ENCODE measurements at places on chromosomes 4 and X. TPM values are rescaled to one million over a fixed set of nuclear protein-coding genes. Genes with fewer than 3 reads are reported as not detected.
A peak's percentile ranks its signal among the peaks of the same experiment; 100 is the strongest.

GRCh38 chrX:107753187-107753586 lies 22.4 kb downstream of the TSC22D3 start:
- DNase-seq = no peak

Gene MED14
- 71.3 TPM for total RNA-seq

GRCh38 chr4:3827616-3828492 lies 61.7 kb downstream of the ADRA2C start:
- DNase-seq = no peak

GRCh38 chr4:21992330-21992729 lies 43.8 kb upstream of the KCNIP4 start:
- no peak for DNase-seq

DNA sequence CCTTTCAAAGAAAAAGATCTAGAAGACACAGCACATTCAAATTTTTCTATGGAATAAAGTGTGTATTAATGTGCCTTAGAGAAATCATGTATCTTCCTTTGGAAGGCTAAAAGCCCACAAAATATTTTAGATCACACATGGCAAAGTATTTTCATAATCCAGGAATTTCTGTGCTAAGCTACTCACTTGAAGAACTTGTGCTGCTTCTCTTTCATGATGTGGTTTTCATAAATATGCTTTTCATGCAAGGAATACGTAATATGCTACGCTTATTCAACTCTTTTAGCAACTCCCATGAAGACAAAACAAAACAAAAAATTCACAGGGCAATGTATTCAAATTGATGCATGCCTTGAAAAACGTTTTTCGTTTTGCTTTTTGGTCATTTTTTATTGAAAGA lies 125.6 kb downstream of the ARHGAP24 start:
- no peak for DNase-seq

DNA sequence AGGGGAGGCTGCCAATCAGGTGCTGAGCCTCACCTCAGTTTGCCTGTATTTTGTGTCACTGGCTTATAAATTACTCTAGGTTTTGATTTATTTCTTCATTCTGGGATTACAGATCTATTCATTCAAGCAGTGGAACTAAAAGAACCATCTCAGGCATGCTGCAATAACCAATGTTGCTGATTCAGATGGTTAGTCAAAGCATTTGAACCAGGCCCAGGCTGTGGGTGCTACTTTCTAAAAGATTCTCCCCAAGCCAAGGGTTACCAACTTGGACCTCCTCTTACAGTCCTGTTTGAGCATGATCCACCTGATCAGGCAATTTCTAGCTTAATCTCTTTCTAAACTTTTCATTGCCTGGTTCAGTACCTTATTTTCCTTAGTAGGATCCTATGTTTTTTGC lies 67.2 kb downstream of the TMEM131L start:
- DNase-seq = no peak

Gene SAT1
- 160 TPM for total RNA-seq

Gene NEIL3
- 18.7 TPM for total RNA-seq

DNA sequence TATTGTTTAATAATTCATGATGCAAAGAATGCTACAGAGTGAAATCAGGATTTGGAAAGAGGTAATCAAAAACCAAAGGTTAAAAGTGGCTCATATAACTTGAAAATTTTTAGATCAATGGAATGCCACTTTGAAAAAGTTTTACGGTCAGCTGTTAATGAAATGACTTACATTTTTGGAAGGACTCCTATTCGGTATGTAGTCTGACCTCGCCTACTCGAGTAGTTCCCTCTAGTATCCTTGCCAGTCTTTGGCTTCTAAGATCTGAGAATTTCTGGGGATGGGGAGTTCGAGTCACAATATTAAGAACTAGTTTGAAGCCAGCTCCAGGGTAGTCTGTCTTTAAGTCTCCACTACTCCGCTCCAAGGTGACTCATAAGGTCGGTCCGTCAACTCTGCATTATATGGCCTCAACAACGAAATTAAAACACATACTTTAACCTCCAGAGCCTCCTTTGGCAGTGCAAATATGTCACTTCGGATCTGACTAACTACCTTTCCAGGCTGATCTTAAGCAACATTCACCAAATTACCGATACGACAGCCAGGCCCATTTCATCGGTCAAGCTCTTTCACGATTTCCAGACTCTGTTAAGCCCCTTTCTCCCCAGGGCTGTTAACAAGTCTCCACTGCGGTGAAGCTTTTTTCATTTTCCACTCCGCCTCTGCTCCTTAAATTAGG lies 733 bp upstream of the NAA15 start:
- DNase-seq = no peak

DNA sequence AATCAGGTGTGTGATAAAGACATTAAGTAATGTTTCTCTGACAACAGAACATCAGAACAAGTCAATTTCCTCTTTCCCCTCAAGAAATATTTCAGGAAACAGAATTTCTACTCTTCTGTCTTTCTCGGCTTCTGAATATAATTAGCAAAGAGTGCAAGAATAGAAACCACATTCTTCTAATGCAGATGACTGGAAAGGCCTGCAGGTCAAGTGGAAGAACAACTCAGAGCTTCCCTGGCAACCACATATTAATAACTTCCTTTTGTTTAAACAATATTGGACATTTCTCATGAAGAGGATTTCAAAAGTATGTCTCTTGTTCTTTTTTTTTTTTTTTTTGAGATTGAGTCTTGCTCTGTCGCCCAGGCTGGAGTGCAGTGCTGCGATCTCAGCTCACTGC lies 225.5 kb downstream of the PARM1 start:
- DNase-seq = no peak

GRCh38 chr4:86963697-86964096 lies 28.9 kb downstream of the AFF1 start:
- no peak for DNase-seq

GRCh38 chrX:12903646-12904045 lies 2.8 kb upstream of the TLR8 start:
- no peak for DNase-seq

DNA sequence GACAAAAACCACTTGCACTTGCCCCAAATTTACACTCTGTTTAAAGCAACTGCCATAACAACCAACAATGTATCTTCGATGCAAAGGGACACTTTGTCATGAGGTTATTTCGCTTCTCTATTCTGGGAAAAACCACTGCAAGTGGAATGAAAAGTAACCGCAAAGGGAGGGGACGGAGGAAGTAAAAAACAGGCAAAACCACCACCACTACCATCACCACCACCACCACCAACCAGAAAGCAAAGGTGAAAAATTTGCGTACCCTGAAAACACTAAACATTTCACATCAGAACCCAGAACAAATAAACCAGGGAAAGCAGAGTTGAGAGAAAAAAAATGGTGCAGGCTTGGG lies 1.2 kb upstream of the N4BP2 start:
- peak; percentile 53 for DNase-seq

DNA sequence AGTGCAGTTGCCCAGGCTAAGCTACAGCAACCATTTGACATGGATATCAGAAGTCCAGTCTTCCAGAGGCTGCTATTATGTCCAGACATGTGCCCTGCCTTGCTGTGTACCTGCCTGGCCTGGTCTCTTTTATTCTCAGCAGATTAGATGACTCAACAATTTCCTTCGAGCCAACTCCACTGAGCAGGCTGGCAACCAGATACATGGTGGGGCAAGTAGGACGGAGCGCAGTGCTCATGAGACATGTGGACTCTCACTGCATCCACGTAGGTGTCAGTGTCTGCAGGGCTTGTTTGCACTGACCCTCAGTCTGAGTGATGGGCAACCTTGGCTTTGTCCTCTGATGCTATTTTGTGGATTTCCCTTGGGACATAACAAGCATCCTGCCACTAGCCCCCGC lies 7.2 kb upstream of the MAGEA11 start:
- DNase-seq = no peak

DNA sequence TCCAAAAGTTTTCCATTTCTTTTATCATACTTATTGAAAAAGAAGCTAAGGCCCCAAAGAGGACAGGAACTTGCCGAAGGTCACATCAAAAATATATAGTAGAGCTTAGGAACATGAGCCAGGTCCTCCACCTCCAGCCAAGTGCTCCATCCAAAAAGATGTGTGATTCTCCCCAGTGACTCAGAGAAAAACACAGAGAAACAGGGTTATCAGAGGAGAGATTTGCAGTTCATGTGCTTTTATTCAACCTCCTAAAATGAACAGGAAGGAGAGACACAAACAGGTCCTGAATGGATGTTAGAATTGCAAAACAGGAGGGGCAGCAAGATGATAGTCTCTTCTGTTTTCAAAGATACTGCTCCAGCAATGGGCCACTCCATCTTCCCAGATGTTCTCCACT lies 19.6 kb upstream of the FGF16 start:
- no peak for DNase-seq

Gene FAM156B
- 19.2 TPM for total RNA-seq

GRCh38 chr4:22962295-22962694 lies 269.6 kb downstream of the GBA3 start:
- no peak for DNase-seq

DNA sequence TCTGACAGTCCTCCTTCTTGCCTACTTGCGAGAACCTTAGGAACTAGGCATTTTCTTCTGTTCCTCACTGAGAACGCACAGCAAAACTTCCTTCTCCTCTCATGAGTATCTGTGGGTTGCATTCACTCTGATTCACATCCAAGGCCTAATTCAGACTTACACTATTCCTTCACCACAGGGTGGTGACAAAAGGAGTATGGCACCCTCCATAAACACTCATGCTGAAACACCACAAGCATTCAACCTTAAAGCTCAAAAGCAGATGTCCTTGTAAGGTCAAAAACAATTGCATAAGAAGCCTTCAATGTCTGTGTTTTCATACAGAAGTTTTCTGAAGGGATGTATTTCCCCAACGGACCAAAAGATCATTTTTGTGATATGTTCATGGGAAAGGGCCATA lies 147.3 kb downstream of the CORIN start:
- no peak for DNase-seq

DNA sequence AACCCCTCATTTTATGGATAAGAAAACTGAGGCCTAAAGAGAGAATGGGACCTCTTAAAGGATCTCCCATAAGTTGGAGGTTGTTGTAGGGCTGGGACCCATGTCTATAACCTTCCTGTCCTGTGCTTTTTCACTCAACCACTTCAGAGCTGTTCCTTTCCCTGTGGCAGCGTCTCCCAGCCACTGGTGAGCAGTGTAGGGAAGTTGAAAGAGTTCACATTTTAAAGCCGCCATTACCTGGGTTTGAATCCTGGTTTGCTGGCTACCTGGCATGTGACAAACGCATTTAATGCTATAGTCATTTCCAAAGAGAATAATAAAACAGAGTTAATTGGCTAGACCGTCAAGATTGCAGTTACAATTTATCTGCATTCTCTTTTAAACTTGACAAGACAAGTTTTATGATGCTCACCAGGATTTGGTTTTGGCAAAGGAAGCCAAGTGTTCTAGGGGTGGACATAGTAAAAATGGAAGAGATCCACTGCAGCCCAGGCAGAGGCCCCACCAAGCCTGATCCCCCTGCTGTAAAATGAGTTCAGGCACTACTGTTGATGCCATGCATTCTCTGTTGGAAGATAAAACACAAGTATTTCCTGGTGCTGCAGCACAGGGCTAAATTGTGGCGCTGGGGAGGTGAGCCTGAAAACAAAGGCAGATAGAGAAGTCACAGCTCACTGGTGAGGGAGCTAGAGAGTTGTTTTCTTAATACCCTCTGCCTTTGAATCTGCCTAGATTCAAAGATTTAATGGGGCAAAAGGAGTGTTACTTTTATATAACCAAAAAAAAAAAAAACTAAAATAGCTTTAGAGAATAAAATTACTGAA lies 218.7 kb downstream of the NWD2 start:
- no peak for DNase-seq

Gene MGARP
- 0.27 TPM for total RNA-seq

Gene BEND4
- total RNA-seq = 0.09 TPM

DNA sequence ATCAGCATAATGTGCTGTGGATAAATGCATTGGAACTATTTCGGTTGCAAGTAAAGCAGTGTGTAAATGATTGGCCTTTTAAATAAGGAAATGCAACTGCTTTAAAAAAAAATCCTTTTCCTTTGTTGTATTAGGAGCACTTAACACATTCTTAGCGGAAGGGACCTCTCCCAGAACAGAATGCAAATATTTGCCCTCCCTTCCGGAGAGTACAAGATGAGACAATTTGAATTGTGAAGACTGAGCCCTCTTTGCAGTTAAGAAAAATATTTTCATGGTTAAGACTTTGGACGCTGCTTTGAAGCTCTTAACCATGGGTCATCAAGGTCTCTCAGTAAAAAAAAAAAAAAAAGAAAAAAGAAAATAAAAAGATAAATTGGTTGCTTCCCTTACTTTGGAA lies 9.5 kb upstream of the NOX1 start:
- DNase-seq = no peak

Gene HTR2C
- total RNA-seq = not detected

Gene FGFBP1
- not detected for total RNA-seq

Gene AMOT
- total RNA-seq = 1.3 TPM

DNA sequence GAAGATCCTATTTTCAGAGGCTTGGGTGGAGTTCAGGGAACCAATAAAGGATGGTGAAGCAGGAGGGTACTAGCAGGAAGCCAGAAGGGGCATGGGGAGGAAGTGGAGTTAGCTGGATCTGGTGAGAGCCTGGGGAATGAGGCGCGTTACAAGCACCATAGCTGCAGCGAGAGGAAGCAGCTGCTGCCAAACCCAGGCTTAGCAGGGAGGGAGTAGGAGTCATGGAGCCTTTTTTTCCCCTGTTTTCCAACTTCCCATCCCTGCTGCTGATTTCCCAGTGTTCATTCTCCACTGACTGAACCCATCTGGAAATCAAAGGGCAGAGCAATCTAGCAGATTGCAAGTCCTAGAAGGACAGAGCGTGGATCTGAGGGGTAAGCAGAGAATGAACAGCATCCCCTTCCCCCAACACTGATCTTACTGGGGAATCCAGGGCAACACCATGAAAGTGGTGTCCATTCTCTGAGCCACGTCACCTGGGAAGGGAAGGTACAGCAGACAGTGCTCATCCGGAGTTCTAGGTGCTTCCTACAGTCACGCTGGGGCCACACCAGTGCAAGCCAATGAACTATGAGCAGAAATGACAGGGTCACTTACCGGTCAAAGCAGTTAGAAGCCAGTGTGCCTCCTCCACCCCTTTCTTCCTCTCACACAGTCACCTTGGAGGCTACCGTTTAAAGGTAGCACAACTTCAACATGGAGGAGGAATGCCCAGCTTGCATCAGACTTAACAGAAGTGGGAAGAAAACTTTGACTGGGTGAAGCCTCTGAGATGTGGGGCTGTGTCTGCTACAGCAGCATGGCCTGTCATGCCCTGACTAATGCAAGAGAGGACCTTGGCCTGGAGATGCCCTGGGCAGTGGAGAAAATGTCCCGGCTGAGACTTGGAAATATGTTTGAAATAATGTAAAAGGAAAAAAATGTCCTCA lies 36.7 kb downstream of the SMIM20 start:
- DNase-seq = no peak

Gene TMEM144
- 0.60 TPM for total RNA-seq

DNA sequence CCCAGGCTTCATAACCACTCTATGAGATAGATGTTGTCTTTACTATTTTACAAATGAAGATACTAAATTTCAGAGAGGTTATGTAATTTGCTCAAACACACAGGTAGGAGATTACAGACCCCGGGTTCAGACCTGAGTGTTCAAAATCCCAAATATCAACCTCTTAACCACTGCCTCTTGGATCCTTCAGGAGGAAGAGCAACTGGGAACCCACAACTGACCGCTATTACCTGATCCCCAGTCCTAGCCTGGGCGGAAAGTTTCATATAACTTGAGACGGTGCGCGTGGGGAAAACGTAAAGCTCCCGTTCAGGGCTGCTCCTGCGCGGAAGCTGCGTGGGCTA lies 8.9 kb upstream of the PRDM8 start:
- no peak for DNase-seq

Gene SPATA18
- total RNA-seq = 0.30 TPM

Data from activated naive CD4-positive, alpha-beta T cell treated with anti-CD3 and anti-CD28 coated beads, Interleukin-2, amount 50 U/mL, for 72 hours (primary cell).